ENCODE measurements at places on chromosomes 12 and 14.

- no peak for DNase-seq
Measured at GRCh38 chr12:53751336-53752191, at the start of gene CISTR. Gene CISTR (minus strand): TSS chr12:53751979.

GRCh38 chr12:22729957-22730443 is 105.0 kb downstream of the ETNK1 start:
- no peak for DNase-seq

DNA sequence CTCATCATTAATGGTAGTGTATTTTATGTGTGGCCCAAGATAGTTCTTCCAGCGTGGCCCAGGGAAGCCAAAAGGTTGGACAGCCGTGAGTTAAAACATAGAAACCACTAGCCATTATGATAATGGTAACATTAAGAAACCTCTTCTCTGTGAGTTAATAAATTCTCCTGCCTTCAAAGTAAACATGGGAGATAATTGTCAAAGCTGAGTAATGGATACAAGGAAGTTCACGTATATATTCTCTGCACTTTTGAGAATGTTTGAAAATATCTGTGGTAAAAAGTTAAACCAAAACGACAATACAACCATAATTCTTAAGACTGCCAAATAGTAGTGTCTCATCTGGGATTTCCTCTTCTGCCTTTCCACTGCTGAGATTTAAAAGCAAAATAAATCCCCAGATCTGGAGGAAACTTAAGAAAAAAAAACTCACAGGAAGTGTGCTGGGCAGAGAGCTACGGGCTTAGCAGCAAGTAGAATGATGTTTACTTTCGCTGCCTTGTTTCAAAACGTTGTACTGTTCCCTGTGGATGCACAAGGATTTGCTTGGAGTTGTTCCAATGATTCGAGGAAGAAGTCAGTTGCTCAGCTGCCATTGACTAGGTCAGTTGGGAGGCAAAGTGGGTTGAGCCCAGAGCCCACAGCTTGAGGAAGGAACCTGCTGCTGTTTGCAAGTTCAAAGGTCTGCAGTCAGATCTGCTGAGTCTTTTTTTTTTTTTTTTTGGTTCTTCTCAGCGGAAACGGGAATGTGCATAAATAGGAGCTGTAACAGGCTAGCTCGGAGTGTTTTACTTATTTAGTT is 1.7 kb downstream of the TPCN1 start:
- DNase-seq: no peak

DNA sequence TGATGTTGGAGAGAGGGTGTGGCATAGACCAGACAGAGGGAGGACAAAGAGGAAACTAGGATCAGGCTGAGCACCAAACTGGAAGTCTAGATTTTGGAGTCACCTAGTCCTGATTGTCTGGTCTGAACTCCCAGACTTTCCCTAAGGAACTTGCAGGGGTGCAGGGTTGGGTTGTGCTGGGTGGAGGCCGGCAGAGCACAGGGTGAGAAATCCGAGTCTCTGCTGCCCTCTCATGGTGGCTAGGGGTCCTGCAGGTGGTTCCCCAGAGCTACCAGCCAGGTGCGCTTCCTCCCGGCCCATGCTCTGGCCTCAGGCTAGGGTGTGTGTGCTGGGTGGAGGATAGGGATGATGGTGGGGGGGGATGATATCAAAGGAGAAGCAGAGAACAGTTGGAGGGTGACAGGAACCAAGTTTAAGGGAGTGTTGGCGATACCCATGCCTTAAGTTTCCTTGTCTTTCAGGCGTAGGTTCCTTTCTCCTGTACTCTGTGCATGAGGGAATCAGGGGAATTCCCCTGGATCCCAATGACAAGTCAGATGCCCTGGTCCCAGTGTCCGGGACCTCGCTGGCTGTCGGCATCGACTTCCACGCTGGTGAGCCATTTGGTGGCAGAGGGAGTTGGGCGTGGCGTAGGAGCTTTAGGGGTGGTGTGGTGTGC is 33.5 kb upstream of the NXPH4 start:
- peak; percentile 37 for DNase-seq

DNA sequence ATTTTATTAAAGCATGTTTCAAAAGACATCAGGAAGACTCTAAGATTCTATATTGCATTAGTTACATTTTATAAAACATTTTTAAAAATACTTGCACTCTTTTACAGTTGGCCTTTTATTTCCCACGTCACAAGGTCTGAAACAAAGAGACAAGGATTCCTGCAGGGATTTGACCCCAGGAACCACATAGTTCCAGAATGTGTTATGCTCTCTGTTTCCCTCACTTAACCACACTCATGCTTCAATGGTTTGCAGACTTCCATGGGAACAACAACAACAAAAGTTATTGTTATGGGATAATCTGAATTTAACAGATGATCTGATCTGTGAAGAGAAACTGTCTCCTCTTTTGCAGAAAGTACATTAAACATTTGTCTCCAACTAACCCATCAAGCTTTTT is 104.3 kb upstream of the PPFIA2 start:
- DNase-seq: no peak

DNA sequence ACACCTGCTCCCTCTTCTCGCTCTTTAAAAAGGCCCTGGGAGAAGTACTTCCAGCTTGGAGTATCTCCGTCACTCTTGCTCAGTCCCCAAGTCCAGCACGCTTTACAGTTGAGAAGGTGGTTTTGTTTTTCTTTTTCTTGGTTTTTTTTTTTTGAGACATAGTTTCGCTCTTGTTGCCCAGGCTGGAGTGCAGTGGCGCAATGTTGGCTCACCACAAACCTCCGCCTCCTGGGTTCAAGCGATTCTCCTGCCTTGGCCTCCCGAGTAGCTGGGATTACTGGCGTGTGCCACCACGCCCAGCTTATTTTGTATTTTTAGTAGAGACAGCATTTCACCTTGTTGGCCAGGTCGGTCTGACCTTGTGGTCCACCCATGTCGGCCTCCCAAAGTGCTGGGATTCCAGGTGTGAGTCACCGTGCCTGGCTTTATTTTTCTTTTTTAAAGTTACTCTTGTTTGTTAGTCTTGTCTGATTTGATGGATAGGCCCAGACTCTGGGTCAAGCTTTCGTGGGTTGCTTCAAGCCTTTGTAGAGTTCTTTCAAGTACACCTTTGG is 1.9 kb downstream of the TDRD9 start:
- DNase-seq: no peak

GRCh38 chr12:115306380-115306779 is 622.4 kb upstream of the TBX3 start:
- no peak for DNase-seq

DNA sequence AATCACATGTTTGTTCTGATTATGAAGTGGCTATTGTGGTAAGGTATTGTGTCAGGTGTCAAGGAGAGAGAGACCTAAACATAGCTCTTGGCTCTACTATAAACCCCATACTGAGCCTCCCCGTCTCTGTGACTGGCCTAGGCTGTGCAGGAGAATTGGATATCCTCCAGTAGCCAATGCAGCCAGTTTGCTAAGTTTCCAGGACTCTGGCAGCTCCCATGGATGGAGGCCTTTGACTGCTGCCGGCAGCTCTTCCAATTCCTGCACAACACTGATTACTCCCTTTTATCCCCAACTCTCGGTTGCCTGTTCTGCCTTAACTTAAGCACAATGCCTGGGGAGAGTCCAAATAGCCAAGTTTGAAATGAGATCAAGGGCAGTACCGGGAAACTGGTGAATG is 59.3 kb downstream of the ABCC9 start:
- no peak for DNase-seq

DNA sequence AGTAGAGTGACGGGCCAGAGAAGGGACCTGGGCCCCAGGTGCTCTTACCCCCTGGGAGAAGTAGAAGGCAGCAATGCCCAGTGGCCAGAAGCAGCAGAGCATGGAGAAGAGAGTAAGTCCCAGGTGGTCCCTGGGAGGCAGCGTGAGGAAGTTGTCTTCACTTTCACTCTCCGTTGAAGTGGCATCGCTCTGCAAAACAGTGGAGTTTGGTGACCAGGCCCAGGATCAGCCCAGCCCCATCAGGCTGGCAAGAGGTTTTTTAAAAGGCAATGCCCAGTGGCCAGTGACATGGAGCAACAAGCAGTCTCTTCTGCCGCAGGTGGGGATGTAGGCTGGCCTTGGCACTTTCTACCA is 18.2 kb downstream of the SYNDIG1L start:
- DNase-seq: no peak

DNA sequence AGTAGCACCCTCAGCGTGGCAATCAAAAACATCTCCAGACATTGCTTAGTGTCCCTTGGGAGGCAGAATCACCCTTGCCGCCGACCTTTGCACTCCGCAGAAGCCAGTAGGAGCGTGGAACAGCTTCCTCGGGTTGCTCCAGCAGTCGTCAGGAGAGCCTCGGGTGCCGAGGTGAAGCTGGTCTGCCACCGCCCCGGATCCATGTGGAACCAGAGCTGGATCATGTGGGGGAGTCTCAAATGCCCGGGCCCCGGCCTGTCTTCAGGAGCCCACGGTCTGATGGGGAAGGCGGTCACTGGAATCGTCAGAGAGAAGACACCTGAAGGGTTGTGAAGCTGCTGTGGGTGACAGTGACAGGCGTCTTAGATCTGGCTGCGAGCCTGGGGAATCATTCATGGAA is 14.3 kb downstream of the MVK start:
- no peak for DNase-seq

DNA sequence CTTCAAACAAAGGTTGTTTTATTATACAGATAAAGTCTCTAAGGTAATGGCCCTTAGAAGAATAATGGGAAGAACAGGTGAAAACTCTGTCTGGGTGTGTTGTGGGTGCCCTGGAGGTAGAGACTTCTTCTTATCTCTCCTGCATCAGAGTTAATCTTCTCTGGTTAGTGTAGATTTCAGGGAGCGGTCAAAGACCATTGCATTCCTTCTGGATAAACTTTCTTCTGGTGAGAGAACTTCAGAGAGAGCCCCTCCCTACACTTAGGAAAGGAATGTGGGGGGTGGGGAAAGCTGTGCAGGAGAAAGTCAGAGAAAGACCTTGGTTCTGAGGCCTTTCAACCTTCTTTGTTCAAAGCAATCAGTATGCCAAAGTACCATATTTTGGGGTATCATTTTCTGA is 658.5 kb downstream of the DIO2 start:
- DNase-seq: no peak

DNA sequence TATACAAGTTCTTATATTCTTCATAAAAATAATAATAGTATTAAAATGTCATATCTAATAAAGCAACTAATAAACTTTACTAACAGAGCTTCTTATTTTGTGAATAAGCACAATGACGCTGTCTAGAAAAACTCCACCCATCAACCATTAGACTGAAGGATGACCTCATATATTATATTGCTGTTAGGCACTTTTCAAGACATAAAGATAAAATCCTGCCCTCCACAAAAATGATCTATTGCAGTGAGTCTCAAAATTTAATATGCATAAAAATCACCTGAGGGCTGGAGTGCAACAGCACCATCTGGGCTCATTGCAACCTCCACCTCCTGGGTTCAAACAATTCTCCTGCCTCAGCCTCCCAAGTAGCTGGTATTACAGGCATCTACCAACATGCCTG is 20.1 kb downstream of the TM7SF3 start:
- no peak for DNase-seq

DNA sequence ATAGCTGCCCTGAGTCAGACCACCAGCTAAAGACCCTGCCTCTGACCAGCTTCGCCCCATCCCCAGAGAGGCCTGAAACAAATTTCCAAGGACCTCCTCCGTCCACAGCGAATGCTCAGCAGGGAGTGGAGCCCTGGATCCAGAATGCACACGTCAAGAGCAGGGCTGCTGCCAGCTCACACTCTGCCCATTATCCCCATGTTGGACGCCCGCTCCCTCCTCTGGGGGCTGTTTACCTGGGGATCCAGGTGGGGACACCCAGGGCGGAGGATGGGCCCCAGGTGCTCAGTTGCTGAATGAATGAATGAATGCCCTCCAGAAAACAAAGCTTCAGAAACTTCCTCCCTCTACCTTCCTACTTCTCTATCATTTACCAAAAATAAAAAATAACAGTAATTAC is 18.1 kb downstream of the BCL11B start:
- no peak for DNase-seq

DNA sequence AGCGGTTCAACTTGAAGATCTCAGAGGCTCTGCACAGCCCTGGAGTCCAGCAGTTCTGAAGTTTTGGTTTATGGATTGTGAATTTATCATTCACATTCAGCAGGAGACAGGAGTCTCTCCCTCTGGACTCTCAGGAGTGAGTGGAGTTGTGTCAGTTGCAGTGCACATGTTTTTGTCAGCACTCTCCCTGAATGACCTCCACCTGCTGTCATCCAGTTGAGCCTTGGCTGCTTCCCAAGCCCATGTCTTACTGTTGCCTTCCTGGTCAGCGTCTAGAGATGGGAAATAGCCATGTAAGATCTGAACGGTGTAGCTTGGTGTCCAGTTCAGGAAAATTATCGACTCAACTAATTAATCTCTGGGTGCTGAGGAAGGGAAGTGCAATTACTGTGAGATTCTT is 133.2 kb downstream of the PRKCH start:
- no peak for DNase-seq

DNA sequence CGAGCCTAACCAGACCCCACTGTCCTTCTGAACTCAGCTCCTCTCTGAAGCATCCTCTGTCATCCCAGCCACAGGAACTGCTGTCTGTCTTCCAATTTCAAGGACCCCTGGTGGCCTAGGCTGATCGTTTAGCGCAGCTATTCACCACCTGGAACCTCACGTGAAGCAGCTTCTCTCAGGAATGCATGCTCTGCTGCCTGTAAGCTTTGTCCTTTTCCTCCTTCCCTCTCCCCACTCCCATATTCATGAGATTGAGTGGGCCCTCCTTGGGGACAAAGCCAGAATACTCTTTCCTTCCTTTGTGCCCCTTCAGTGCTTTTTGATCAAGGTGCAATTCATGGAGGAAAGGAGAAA is 17.2 kb downstream of the DPF3 start:
- no peak for DNase-seq

GRCh38 chr14:94539181-94539580 is 22.1 kb upstream of the SERPINA4 start:
- no peak for DNase-seq

Data from T-helper 22 cell (primary cell).